ENCODE measurements at places on chromosomes 1 and 21. TPM values are rescaled to one million over a fixed set of nuclear protein-coding genes. Genes with fewer than 3 reads are reported as not detected.

CHODL gene
- total RNA-seq, result 0.28 TPM

STX12 gene
- total RNA-seq, result 30.5 TPM

S100B gene
- total RNA-seq, result not detected

ESPN gene
- total RNA-seq, result 13.7 TPM

WASF2 gene
- total RNA-seq, result 47.9 TPM

RAB7B gene
- total RNA-seq, result 35.4 TPM

PSMB2 gene
- 73.7 TPM for total RNA-seq

OR6Y1 gene
- not detected for total RNA-seq

RHOU gene
- total RNA-seq, result 0.07 TPM

CD1B gene
- not detected for total RNA-seq

RYR2 gene
- total RNA-seq, result not detected

WNT2B gene
- 0.65 TPM for total RNA-seq

SAMSN1 gene
- not detected for total RNA-seq

Measured in airway epithelial cell (primary cell).